ENCODE measurements at places on chromosomes 16 and 17.

GRCh38 chr17:18968345-18968744 lies 16.4 kb downstream of the SLC5A10 start:
- no peak for DNase-seq

- no peak for DNase-seq
These were observed 80.3 kb downstream of the RBFOX3 start for GRCh38 chr17:79530361-79531105.

DNA sequence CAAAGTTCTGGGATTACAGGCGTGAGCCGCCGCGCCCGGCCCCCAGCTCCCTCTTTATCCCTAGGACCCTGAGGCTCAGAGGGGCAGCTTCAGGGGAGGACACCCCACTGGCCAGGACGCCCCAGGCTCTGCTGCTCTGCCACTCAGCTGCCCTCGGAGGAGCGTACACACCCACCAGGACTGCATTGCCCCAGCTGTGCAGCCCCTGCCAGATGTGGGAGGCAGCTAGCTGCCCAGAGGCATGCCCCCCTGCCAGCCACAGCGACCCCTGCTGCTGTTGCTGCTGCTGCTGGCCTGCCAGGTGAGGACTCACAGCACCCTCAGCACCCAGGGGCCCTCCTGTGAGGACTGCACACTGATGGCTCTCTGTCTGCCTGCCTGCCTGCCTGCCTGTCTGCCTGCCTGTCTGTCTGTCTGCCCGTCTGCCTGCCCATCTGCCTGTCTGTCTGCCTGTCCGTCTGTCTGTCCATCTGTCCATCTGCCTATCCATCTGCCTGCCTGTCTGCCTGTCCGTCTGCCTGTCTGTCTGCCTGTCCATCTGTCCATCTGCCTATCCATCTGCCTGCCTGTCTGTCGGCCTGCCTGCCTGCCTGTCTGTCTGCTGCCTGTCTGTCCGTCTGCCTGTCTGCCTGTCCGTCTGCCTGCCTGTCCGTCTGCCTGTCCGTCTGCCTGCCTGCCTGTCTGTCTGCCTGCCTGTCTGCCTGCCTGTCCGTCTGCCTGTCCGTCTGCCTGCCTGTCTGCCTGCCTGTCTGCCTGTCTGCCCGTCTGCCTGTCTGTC lies 5.0 kb downstream of the GCGR start:
- DNase-seq = no peak

DNA sequence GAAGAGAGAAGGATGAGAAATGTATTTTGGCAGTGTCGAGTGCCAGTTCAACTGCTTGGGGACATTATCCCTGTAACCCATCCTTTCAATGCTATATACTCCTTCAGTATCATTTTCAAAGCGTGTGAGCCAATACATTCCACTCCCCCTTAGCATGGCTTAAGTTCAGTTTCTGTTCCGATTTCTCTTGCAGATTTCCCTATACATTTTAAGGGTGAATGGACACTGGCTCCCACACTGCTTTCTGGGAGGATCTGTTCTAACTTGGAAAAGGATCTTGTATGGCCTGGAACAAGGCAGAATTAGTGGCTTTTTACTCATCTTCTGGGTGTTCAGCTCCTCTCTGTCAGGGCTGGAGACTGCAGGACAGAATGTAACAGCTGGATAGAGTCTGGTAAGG lies 333.8 kb downstream of the HAPSTR1 start:
- DNase-seq = no peak

DNA sequence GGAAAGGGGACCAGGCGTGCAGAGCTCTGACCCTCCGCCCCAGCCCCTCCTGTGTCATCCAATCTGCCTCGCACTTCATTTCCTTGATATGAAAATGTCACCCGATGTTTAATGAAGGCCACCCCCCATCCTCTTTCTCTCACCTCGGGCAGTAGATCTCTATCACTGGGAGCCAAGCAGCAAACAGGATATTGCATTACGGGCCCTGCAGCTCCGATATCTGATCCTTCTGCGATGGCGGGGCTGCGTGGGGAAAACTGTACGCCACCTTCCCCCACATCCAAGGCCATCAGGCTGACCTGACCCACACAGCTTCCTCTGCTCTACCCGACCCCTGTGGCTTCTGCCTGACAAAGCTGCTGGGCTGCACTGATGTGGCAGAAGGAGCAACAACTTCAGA lies 74.9 kb downstream of the DYNLRB2 start:
- DNase-seq = no peak

GRCh38 chr16:65634291-65634690 lies 512.4 kb upstream of the CDH11 start:
- no peak for DNase-seq

GRCh38 chr17:7122381-7122780 lies 7.8 kb upstream of the ASGR2 start:
- no peak for DNase-seq

GRCh38 chr16:28180655-28181460 lies 30.9 kb downstream of the XPO6 start:
- no peak for DNase-seq

- no peak for DNase-seq
These were observed 23.0 kb upstream of the SLC38A10 start for GRCh38 chr17:81317961-81318605.

- DNase-seq = no peak
These were observed 630 bp downstream of the ESRP2 start for GRCh38 chr16:68235108-68235886.

GRCh38 chr17:73956595-73957465 lies 246.6 kb upstream of the RPL38 start:
- peak; percentile 27 for DNase-seq

DNA sequence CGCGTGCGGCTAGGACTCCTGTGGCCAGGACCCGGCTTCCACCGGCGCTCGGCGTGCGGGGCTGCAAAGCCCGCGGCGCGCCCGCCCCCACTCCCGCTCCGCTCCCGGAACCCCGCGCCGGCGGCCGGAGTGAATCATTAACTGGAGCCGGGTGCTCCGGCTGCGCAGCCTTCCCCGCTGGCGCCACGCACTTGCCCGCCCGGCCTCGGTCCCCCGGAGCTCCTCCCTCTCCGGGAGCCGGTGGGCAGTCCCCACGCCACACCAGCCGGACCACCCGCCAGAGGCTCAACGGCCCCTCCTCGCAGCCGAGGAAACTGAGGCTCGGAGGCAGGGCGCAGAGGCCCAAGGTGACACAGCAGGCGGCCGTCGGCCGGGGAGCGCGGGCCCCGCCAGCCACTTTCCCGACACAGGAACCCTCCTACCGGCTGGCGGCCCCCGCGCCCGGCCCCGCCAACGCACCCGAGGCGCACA lies 580 bp downstream of the BCAR1 start:
- DNase-seq = no peak

All from activated T-helper 1 cell treated with anti-CD3 and anti-CD28 coated beads, Interleukin-2, amount 50 U/mL, for 16 hours (primary cell).